ENCODE measurements at places on chromosomes 4 and X.
A peak's percentile ranks its signal among the peaks of the same experiment; 100 is the strongest.

DNA sequence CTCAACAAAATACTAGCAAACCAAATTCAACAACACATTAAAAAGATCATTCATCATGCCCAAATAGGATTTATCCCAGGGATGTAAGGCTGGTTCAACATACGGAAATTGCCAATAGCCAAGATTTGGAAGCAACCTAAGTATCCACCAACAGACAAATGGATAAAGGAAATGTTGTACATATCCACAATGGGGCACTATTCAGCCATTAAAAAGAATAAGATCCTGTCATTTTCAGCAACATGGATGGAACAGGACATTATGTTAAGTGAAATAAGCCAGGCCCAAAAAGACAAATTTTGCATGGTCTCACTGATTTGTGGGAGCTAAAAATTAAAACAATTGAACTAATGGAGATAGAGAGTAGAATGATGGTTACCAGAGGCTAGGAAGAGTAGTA lies 82.0 kb upstream of the FAM241A start:
- no peak for DNase-seq

DNA sequence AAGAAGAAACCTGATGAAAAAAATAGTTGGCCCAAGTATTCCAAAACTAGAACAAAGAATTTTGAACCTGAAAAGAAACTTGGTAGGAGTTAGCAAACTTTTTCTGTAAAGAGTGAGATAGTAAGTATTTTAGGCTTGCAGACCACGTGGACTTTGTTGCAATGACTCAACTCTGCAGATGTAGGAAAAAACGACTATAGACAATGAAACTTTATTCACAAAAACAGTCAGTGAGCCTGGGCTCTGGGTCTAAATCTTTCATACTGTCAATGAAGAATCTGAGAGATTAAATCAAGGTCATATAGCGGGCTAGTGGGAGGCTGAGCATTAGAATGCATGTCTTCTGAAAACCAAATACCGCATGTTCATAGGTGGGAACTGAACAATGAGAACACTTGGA lies 23.0 kb downstream of the SH3D19 start:
- no peak for DNase-seq

DNA sequence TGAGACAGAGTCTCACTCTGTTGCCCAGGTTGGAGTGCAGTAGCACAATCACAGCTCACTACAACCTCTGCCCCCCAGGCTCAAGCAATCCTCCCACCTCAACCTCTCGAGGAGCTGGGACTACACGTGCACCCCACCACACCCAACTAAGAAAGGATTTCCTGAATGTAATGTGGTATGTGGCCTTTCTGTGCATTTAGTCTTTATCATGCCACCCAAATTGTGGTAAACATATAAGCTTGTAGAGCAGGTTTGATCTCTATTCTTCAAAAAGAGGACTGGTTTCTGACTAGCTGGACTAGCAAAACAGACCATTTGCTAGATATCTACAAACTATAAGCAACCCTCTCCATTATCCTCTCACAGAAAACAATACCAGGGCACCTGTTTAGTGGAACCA lies 33.6 kb downstream of the ELOVL6 start:
- DNase-seq = no peak

GRCh38 chrX:1249101-1249887 lies 19.3 kb upstream of the CSF2RA start:
- DNase-seq = peak; percentile 24

- no peak for DNase-seq
These were observed 2.5 kb upstream of the SLC2A9 start for GRCh38 chr4:10023806-10024205.

Data from transverse colon (tissue), 4 donors.